ENCODE measurements at places on chromosomes 12 and 14.
A peak's percentile ranks its signal among the peaks of the same experiment; 100 is the strongest.

DNA sequence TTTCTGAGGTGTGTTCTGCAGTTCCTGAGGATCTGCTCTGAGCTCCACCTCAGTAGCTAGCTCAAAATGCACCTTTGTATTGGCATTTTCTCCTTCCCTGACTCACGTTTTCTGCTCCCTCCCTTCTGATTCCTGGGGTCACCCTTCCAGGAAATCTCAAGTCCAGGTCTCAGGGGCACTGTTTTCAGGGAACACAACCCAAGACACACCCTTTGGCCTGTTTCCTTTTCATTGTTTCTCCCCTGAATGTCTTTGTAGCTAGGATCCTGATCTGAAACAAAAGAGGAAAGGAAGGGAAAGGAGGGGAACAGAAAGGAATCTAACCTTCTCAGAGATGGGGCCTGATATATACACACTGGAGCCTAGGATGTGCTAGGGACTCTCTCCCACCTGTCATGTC is 7.3 kb upstream of the RIPK3 start:
- DNase-seq = no peak

- no peak for DNase-seq
Observed at GRCh38 chr14:76385435-76385834, 9.5 kb downstream of the ESRRB start.

- no peak for DNase-seq
Observed at GRCh38 chr12:116302166-116303058, 24.9 kb upstream of the MED13L start.

GRCh38 chr12:84131076-84131475 is 781.5 kb downstream of the SLC6A15 start:
- peak; percentile 28 for DNase-seq

- DNase-seq = peak; percentile 36
Observed at GRCh38 chr14:99619835-99620834, 16.1 kb upstream of the CCDC85C start.

- no peak for DNase-seq
Observed at GRCh38 chr14:102496958-102497744, 12.4 kb downstream of the ANKRD9 start.

DNA sequence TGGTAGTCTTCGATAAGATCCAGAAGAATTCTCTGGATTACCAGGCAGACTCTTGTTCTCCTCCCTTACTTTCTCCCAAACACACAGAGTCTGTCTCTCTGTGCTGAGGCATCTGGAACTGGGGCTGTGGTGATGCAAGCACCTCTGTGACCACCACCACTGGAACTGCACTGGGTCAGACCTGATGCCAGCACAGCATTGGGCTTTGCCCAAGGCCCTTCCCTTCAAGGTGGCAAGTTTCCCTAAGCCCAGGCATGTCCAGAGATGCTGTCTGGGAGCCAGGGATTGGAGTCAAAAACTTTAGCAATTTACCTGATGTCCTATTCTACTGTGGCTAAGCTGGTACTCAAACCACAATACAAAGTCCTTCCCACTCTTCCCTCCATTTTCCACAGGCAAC is 14.6 kb upstream of the TMPRSS12 start:
- DNase-seq = no peak

Measured in NCI-H2171 treated with DMSO at 0.1 percent for 48 hours (cell line).